ENCODE measurements at places on chromosomes 13 and 19. TPM values are rescaled to one million over a fixed set of nuclear protein-coding genes. Genes with fewer than 3 reads are reported as not detected.

GRCh38 chr19:23203841-23204344 lies 46.3 kb downstream of the ZNF724 start:
- no peak for DNase-seq

DNA sequence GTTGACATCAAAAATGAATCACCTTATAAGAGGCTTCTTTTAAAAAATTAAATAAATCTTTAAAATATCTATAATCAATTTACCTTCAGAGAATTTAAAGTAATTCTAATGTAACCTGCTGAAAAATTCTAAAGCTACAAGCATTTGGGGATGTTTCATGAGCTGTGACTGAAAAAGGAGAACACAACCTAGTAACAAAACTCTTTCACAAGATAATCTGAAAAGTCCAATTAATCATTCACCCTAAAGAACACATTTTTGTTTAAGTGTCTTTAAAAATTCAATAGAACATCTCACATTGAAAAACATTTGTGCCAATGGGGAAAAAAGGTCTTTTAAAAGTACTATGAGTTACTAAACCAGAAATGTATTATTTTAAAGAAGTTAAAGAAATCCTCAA lies 22.8 kb downstream of the KLF12 start:
- DNase-seq = no peak

GRCh38 chr19:2282062-2282861 lies at the start of gene PEAK3:
Gene PEAK3, minus strand, starts transcription at chr19:2282175. Its CDS starts 1,244 bp downstream, at chr19:2280931.
- no peak for DNase-seq

GRCh38 chr13:32423592-32423991 lies 4.3 kb downstream of the N4BP2L1 start:
- DNase-seq = no peak

DNA sequence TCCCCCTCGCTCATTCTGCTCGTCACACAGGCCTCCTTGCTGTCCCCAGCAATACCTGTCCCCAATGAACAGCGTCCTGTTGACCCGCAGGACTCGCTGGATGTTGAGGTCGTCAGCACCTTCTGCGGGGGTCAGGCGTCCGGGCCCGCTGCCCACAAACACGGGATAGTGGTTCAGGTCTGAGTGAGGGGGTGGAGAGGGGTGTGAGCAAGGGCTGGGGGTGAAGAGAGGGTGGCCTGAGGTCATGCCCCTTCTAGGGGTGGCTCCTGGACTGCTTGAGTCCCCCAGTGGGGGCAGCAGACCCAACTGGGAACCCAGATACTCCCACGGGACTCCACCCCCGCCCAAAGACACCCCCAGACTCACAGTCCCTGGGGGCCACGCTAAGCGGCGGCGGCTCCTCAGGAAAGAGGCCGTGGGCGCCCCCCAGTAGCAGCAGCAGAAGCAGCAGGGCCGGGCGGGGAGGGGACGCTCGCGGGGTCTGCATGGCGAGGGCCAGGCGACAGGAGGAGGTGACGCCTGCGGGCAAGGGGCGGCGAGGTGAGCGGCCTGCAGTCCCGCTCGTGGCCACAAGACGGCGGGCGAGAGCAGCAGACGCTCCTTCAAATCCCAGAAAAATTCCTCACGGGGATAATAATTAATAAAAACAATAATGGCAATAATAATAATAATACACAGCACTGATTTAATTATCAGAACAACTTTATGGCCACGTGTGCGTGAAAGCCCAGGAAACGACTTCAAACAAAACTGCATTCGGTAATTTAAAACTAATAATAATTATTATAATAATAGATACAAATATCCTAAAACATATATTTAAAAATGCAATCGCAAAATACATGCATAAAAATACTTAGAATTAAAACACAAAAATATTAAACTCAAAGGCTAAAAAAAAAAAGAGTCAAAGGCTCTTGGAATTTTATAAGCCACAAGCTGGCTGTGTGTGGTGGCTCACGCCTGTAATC lies 1.2 kb downstream of the SEMA6B start:
- no peak for DNase-seq

DNA sequence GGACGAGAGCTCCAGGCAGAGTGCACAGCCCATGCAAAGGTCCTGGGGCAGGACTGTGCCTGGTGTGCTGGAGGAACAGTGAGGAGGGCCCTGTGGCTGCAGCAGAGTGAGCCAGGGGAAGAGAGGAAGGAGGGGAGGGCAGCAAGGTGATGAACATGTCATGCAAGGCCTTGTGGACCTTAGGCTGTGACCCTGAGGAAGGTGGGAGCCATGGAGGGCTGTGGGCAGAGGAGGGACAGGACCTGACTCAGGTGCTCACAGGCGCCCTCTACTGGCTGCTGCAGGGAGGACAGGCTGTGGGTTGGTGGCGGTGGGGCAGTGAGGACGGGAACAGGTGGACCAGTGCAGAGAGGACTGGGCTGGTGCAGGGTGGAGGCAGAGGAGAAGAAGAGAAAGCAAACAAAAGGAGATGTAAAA lies 170.3 kb downstream of the PTPRS start:
- DNase-seq = no peak

GRCh38 chr19:5425260-5425659 lies 30.0 kb upstream of the ZNRF4 start:
- no peak for DNase-seq

DNA sequence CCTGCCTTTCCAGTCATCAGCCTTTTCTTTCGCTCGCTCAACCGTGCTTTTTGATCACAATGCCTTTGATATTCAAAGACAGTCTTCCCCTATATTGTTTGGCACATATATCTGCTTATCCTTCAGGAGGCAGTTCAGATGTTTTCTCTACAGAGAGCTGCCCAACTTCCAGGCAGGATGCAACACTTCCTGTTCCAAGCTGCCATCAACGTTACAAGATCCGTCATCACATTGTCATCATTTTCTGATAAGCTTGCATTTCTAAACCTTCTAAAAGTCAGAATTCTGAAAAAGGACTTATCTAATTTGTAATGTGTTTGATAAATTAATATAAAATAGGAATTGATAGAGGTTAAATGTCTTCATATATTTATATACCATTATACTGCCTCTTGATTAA lies 574.2 kb downstream of the TBC1D4 start:
- DNase-seq = no peak

GRCh38 chr13:42260903-42261654 lies 10.9 kb upstream of the AKAP11 start:
- DNase-seq = no peak

DNA sequence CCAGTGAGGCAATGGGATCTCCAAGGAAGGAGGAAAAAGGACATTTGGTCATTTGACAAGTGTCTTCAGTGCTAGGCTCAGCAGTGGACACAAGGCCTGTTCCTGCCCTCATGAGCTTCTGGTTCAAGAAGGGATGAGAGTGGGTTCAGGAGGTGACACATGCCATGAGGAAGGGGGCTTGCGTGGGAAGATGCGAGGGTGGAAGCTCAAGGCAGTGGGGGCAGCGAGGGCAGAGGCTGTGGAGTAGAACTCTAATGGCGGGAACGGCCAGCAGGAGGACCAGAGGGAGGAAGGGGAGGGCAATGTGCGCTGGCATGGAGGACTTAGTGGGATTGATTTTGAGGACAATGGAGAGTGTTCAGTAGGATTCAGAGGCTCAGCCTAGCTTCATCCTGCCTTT lies 3.3 kb downstream of the PIK3R2 start:
- DNase-seq = no peak

DNA sequence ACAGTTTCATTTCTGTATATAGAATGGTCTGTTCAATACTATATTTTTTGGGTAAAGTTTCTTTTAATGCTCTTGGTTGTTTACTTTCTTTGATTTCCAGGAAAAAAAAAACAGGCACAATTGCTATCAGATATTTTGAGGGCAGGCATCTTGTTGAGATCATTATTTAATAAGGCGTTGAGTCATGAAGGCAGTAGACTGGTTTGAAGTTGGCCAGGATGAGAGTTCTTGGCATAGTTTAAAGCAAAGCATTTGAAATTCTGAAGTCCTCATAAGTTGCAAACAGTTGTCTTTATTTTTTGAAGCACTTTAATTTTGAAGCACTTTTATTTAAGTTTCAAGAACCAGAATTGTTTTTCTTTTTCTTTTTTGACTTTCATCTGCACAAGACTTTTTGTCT lies 2.6 kb upstream of the ZNF175 start:
- DNase-seq = no peak

DNA sequence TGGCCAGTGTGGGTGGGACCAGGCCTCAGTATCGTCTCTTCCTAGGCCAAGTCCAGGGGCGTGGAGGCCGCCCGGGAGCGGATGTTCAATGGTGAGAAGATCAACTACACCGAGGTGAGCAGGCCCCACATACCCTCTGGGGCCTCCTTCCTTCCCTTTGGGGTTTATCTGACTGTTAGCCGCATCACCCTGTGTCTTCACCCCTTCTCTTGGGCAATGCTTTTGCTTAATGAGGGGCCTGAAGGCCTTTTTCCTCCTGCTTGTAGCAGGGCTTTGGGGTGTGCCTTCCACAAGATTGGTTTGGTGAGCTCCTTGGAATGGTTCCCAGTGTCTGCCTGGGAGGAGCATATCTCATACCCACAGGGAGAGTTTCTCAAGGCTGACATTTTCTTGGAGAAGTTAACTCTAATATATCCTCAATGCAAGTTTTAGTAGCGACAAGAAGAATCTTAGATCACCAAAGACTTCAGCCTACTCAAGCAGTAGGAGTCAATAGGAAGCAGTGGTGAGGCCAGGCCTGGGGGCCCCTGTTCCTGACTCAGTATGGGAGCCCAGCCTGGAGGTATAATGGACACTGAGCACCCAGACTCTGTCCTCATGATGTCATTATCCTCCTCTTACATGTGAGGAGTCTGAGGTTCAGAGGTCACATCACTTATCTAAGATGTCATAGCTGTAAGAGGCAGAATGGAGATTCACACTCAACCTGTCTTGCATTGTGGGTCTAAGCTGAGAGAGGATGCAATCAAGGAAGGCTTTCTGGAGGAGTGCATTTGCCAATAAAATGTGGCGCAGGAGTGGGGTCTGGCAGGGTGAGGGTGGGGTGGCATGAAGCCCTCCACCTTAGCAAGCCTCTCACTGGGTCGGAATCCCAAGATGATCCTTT lies 2.0 kb downstream of the GPI start:
- DNase-seq = no peak

- DNase-seq = no peak
Measured at GRCh38 chr19:18669883-18670282, 13.6 kb upstream of the CRTC1 start.

DNA sequence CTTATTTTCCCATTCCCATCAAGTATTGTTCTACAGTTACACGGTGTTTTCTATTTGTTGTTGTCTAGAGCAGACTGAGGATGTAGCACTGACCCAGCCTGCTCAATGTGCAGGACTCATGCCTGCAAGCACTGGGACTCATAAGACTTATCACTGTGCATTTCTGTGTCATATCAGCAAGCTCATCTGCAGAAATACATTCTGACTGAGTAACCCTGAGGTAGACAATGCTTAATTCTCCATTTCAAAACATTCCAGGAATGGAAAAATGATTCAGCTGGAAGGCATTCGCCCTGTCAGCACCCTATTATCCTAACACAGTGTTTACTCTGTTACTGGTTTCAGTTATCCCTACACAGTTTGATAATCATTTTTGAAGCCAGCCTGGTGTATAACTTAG lies 2506.4 kb downstream of the PCDH9 start:
- peak; percentile 87 for DNase-seq

Gene SHD
- total RNA-seq = not detected

Gene FUT3
- 8.8 TPM for total RNA-seq

Gene TUBB4A
- total RNA-seq = 4.0 TPM

Gene ZSCAN18
- 64.9 TPM for total RNA-seq

Gene ZNF135
- total RNA-seq = 4.6 TPM

Data from kidney epithelial cell (primary cell).